ENCODE measurements at places on chromosomes 16 and 17.

- no peak for DNase-seq
These were observed 857 bp downstream of the TANGO6 start for GRCh38 chr16:68844211-68844564.

- no peak for DNase-seq
These were observed 167.4 kb downstream of the MYO1D start for GRCh38 chr17:32709562-32709961.

DNA sequence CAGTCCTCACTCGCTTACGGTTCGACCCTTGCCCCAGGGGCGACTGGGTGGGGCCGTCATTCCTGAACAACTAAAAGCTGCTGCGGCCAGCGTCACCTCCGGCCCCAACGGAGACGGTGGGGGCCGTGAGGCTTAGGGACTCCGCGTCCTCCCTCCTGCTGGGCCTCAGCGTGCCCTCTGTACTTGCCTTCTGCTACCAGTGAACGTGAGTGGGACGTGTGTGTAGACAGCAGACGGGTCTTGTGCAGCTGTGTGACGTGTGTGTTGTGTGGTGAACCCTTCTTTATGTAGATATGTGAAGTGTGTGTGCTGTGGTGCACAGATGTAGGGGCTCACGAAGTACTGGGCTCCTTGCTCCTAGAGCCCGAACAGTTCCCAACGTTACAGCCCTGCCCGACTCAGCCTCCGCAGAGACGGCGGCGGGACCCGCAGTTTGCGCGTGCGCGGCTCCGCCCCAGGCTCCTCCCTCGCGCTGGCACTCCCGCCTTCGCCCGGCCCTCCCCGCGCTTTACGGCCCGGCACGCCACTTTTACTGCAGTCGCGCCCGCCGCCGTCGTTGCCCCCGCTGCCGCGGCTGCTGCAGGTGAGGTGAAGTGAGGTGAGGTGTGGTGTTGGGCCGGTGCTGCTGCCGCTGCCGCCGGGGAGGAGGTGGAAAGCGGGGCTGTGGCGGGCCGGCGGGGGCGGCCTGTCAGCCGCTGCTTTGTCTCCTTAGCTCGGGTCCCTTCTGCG is at the start of gene PHAF1:
Gene PHAF1, plus strand, starts transcription at position 535 of the 729 bp plus-strand sequence. CDS start 235 bp downstream, outside the sequence.
- DNase-seq, result peak; percentile 96

DNA sequence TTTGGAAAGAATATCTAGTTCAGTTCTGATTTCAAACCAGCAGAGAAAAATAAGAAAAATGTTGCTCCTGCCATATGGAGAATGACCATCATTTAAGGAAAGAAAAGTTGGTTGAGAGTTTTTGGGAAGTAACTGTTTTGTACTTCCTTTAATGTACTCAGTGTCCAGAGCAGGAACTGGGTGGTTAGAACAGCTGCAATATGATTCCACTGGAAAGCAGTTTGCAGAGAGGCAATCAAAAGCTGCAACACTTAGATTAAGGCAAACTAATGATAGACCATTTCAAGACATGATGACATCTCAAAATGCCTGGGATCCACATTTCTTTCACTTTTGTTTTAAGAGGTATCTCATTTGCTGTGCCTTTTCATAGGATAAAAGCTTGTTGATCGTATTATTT is 313.3 kb upstream of the HSBP1 start:
- DNase-seq, result no peak

GRCh38 chr16:31880322-31880979 is 6.8 kb downstream of the ZNF267 start:
- DNase-seq, result no peak

DNA sequence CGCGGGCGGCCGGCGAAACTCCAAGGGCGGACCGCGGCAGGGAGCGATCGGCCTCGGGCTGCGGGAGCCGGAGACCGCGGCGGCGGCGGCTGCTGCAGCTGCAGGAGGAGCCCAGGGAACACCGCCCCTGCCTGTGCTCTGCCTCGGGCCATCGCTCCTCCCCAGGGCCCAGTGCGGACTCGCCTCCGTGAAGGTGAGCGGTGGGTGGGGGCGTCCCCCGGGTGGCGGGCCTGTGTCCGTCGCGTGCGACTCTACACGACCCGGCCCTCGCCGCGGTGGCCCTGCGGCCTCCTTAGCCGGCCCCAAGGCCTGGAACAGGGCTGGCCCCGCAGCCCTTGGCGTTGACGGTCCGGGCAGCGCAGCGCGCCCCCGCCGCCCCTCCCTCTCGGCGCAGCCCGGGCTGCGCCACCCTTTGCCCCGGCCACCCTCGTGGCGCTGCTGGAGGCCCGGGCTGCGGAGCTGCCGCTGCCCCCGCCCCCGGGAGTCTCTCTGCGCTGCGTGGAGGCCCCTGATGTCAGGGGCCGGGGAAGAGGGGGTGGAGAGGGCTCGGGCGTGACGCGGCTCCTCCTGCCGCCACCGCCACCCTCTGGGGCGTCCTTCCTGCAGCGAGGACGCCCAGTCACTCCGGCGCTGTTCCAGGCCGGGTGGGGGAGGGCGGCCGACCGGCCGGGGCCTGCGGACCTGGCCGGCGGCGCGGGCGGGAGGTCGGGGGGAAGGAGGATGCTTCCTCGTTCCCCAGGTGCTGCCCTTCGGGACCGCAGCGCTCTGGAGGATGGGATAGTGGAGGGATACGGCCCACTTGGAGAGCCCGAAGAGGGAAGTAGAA is 485 bp downstream of the DYNLL2 start:
- peak; percentile 54 for DNase-seq

- no peak for DNase-seq
These were observed 3.3 kb downstream of the DUS1L start for GRCh38 chr17:82062076-82062983.

GRCh38 chr17:16346721-16347271 is 6.5 kb downstream of the CENPV start:
- no peak for DNase-seq

GRCh38 chr17:17532991-17533390 is 36.8 kb upstream of the RASD1 start:
- no peak for DNase-seq

DNA sequence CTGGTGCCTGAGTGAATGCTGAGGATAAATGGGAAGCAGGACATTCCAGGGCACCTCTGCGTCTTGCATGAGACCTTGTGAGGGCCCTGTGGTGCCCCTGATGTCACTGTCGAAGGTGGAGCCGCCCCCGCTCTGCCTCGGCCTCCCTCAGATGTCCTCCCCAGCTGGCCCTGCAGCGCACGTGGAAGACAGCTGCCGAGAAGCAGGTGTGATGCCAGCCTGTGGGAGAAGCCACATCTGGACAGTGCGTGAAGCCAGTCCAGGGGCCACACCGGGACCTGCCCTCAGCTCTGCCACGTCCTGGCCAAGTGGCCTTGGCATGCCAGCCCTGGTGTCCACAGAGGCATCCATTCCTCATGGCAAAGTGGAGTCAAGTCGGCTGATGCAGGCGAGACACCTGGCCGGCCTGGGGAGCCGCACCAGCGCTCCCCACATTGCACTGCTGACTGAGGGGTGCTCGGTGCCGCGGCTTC is 21.6 kb upstream of the METRNL start:
- DNase-seq, result no peak

DNA sequence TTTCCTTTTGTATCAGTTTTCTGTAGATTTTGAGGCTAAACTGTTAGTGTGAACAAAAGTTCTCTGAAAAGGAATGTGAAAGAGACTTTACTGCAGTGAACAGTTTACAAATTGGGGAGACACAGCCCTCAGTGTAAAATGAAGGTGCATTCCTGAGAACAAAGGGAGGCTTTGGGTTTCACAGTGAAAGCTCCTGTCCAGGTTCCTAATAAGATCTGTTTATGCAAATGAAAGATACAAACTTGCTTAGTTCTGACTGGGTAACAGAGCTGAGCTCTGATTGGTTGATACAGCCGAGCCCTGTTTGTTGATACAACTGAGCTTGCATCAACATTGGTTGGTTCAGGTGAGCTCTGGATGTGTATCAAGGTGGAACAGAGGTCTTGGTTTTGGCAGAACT is 8.3 kb upstream of the CDRT15 start:
- no peak for DNase-seq

DNA sequence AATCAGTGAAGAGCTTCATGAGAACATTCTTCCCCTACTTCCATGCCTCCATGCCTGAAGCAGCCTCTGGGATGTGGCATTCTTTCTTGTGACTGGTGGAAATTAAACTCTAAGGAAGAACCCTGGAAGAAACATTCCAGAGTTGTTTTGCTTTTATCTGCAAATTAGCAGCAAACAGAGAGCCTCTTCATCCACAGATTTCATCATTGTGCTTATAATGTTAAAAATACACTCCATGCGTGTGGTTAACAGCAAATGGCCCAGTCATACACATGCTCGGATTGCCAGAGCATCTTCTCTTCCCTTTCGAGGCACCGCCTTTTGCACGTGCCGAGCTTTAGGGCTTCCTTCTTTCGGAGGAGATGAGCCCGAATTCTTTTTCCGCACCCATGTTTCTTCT is 411.3 kb downstream of the SNX29 start:
- DNase-seq, result no peak

GRCh38 chr16:8094696-8095095 is 495.6 kb downstream of the TMEM114 start:
- no peak for DNase-seq

DNA sequence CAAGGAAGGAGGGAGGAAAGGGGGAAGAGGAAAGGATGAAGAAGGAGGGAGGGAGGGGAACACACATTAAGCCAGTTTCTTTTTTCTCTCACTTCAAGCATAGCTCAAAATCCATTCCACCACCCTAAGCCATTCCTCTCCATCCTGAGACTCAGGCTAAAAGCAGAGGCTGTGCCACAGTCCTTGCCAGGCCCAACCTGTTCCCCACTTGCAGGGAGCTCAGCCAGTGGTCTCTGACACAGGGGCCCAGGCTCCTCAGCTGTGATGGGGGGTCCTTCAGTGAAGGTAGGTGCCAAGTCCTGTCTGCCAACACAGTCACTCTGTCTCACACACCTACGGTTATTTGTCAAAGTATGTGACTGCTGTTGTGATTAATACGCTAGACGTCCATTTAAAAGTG is 44.6 kb downstream of the SDK2 start:
- no peak for DNase-seq

DNA sequence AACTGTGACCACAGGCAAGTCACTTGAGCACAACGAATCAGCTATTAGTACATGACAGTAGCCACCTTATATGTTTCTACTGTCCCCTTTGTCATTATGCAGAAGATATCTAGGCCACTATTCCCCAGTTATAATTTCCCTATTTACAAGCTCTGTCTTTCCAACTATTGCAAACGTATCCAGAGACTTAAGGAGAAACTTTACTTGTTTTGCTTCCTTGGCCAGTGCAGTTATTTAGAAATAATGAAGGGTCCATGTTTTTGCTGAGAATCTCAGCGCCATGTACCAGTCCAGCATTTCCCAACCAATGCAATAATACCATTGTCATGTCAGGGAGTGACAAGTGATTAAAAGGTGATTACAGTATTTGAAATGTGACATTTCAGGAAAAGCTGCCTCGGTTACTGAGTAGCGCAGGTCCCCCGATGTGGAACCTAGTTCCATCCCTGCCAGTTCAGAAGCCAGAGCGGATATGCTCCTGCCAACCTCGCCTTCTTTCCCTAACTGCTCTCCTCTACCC is 743 bp downstream of the ZNF624 start:
- DNase-seq, result no peak

DNA sequence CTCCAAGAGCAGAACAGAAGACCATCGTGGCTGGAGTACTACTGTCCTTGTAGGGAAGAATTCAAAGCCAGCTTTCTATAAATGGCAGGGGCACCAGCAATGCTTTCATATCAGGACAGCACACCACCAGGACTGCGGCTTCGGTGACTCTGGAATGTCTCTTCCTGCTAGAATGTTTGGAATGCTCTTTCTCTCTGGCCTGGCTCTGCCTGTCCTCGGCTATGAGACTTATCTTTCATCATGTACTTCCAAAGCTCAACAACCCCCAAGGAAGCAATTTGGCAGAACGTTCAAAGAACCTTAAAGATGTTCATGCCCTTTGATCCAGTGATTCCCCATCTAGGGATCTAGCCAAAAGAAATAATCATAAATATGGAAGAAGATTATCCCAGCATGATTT is 52.7 kb upstream of the NOG start:
- no peak for DNase-seq

- DNase-seq, result no peak
These were observed 6.8 kb downstream of the RSPRY1 start for GRCh38 chr16:57192720-57193486.

GRCh38 chr17:77531641-77532040 is 390.9 kb downstream of the SEC14L1 start:
- no peak for DNase-seq

GRCh38 chr16:3659251-3659650 is 4.8 kb downstream of the DNASE1 start:
- no peak for DNase-seq

GRCh38 chr17:10610884-10611283 is 46.2 kb downstream of the MYH3 start:
- no peak for DNase-seq

DNA sequence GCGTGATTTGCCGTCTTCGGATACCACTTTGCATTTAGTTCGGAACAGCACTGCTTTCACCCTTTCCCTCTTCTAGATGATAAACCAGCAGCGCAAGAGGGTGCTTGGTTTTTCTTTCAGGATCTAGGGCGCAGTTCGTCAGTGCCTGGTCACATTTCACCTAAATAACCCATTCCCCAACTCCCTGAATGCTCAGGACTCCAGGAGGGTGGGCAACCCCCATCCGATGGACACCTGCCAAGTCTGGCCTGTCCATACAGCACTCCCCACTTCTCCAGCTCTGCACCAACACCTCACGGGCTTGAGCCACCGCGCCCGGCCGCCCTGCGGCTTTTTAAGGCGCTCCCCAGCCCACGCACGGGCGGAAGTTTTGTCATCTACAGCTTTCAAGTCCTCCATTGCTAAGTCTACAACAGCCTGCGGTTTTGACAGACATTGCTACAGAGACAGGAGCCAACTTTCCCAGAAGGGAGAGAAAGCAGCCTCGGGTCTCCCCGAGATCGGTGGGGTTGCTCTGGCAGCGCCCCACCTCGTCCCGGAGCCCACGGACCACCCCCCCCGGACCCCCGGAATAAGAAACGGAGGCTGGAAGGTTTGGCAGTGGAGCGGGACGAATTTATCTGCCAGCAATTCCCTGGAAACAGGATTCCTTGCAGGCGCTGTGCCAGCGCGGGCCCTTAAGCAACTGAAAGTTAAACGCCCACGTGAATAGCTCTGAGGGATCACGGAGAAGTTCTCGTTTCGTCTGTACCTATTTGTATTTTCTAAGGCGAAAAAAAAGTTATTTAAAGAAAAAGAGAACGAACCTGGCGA is 38.6 kb upstream of the SLFN13 start:
- DNase-seq, result peak; percentile 73

GRCh38 chr17:49217651-49218413 is 7.3 kb downstream of the ABI3 start:
- DNase-seq, result no peak

DNA sequence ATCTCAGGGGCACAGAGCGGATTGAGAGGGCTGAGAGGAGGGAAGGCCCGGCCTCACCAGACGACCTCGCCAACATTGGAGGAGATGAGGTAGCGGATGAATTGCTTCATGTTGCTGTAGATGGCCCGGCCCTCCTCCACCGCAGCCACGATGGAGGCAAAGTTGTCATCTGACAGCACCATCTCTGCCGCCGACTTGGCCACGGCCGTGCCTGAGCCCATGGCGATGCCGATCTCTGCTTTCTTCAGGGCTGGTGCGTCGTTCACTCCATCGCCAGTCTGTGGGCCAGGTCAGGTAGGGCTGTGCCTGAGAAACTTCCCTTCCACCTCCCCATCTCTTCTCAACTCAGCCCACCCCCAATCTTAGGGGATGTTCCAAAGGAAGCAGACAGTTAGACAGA is 21.1 kb upstream of the P2RX1 start:
- DNase-seq, result no peak

- no peak for DNase-seq
These were observed 40.3 kb upstream of the MED13 start for GRCh38 chr17:62105357-62105756.

Data from stimulated activated CD4-positive, alpha-beta T cell treated with anti-CD3 and anti-CD28 coated beads, TNF-alpha, amount 100 ng/mL, for 4 hours (primary cell).